ENCODE measurements at places on chromosomes 12 and 14.

- DNase-seq: no peak
Observed at GRCh38 chr12:123427036-123427769, 9.3 kb downstream of the RILPL2 start.

DNA sequence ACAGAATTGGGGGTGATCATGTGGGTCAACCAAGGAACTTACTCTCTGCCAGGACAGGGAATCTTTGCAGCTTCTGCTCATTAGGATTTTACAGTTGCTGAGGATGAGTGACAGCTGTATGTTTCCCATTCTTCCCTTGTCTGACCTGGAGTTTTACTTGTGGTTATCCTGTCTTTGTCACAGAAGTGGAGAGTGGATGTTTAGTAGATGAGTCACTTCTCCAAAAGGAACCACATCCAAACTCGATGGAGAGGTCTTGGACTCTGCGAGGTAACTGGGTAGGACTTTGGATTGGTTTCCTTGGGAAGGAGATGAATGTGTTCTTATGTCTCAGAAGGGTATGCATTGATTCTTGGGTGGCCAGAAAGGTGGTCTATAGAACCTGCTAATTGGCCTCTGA lies 53.8 kb upstream of the USP44 start:
- DNase-seq: no peak

- no peak for DNase-seq
Observed at GRCh38 chr12:27602516-27602915, 78.5 kb downstream of the PPFIBP1 start.

- peak; percentile 23 for DNase-seq
Observed at GRCh38 chr14:68781161-68782021, 11.5 kb downstream of the ZFP36L1 start.

DNA sequence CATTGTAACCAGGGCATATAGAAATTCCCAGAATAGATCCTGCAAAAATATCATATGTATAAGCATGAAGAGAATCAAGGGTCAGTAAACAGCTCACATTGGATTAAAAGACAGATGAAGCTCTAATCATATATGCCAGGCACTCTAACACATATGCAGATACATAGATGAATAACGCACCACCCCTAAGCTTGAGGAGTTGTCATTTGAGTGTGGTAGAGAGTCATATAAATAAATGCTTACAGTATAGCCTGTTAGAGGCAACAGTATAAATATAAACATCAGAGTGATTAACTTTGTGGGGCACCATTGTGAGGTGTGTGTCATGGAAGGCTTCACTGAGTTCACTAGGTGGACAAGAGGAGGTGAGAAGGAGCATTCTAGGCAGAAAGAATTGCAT lies 346.7 kb upstream of the PRICKLE1 start:
- no peak for DNase-seq

GRCh38 chr12:71948390-71948789 lies 9.7 kb downstream of the TPH2 start:
- no peak for DNase-seq

DNA sequence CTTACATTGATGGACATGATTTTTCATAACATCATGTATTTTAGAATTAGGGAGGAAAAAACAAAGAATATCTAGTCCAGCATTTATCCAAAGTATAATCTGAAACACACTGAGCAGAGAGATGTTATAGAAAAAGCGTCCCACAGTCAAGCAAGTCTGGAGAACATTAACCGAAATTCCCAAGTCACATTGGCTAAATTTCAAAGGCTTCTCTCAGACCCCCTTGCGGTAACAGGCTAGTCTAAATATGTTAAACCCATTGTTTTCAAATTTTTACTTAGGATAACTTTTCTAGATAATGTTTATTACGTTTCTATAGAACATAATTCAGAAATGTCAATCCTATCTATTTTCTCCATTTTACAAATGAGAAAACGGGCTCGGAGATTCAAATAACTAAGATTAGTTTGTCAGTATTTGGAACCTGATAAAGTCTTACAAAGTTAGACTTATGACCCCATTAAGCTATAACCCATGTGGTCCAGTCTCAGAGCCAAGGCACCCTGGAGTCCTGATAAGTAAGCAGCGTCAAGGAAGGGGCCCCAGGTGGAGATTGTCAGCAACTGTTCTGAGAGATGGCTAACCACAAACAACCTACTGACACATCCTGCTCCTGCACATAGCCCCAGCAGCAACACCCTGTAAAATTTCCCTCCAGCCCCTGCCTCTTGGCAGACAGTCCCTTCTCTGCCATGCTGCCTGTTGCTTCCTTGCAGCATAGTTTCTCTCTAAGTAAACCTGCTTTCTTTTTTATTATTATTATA lies 220.6 kb upstream of the TMEM260 start:
- no peak for DNase-seq

DNA sequence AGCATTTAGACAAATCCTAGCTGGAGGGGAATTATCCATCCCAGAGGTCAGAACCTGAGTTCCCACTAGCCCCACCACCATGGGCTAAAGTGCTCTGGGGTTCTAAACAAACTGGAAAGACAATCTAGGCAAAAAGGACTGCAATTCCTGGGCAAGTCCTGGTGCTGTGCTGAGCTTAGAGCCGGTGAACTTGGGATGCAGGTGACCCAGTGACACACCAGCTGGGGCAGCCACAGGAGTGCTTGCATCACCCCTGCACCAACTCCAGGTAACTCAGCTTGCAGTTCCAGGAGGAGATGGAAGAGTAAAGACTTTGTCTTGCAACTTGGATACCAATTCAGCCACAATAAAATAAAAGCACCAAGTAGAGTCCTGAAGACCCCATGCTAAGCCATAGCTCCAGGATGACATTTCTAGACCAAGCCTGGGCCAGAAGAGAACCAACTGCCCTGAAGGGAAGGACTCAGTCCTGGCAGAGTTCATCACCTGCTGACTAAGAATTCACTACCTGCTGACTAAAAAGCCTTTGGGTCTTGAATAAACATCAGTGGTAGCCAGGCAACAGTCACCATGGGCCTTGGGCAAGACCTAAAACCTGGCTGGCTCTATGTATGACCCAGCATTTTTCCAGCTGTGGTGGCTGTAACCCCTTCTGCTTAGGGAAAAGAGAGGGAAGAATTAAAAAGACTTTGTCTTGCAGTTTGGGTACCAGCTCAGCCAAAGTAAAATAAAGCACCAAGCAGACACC lies 223.4 kb upstream of the DIO2 start:
- DNase-seq: no peak

GRCh38 chr14:23299211-23299957 lies 3.3 kb downstream of the PPP1R3E start:
- DNase-seq: no peak
